ENCODE measurements at places on chromosomes 4 and X.

- no peak for DNase-seq
These were observed 55.4 kb upstream of the RASGEF1B start for GRCh38 chr4:81527115-81527514.

DNA sequence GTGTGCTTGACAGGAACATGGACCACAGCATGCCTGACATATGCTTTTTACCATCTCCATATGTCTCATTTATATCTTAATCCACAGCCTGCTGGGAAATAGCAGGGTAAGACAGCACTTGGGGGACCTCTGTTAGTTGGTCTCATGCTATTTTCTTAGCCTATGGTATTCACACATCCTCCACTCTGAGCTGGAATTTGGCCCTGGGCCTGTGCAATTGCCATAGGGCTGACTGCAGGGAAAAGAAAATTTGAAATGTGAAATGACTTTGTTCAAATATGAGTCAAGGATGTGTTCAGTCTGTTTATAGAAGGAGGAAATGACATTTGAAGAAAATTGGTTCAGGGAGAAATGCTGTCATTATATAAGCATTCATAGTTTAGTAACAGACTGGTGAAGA lies 9.6 kb upstream of the MAP7D3 start:
- DNase-seq = no peak

DNA sequence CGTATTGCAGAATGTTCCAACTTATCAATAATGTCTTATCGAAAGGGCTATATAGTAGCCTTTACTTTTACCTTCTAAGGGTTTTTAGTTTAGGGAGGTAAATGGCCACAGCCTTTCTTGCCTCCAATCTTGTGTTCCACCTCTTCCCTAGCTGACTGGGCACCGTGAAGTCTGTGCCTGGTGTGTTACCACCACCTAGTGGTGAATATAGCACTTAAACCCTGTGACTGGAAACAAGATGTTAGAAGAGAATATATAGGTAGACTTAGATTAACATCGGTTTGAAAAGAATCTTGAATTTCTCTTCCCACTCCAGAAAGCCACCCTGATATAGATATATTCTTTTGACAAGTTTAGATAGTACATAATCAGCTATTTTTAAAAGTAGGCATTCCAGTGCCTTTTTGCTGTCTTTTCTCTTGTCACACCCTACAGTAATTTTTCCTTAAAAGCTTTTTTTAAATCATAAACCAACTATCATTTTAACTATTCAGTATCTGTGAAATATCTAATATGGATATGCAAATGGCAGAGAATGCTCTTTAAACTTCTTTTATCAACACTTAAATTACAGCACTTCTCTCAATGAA lies 27.8 kb upstream of the ADH7 start:
- peak; percentile 30 for DNase-seq

DNA sequence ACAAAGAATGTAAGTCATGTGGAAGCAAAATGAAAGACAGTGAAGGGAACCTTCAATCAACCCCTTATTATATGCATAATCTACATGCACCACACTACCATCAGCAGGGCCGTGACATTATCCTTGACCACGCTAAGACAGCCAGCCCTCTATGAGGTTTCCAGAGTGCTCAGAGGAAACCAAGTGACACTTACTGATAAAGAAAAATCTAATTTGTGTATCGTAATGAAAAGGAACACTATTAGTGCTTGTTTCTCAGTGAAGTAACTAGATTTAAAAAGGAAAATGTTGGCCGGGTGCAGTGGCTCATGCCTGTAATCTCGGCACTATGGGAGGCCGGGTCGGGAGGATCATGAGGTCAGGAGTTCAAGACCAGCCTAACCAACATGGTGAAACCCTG lies 56.4 kb downstream of the ABCG2 start:
- DNase-seq = no peak

All from activated T-cell treated with anti-CD3 and anti-CD28 coated beads, Interleukin-2, amount 50 U/mL, for 4 hours (primary cell).